Renal cortex interstitium (tissue), 15 donors: ENCODE measurements at places on chromosomes 12 and 14.

DNA sequence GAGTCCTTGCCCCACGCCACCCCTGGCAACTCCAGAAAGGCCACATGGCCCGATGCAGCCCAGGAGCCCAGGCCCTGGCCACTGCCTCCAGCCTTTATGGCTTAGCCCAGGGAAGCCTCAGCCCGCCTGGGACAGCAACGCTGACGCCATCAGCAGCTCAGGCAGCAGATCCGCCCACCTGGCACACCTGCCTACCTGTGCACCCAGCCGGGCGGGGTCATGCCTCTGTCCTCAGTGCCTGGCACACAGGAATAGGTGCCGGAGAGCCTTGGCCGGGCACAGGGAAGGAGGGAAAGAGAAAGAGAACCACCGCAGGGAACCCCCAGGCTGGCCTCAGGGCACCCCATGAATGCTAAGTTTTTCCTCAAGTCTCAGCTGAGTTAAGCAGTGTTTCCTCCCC, 21.1 kb downstream of the BEGAIN start:
- no peak for DNase-seq

DNA sequence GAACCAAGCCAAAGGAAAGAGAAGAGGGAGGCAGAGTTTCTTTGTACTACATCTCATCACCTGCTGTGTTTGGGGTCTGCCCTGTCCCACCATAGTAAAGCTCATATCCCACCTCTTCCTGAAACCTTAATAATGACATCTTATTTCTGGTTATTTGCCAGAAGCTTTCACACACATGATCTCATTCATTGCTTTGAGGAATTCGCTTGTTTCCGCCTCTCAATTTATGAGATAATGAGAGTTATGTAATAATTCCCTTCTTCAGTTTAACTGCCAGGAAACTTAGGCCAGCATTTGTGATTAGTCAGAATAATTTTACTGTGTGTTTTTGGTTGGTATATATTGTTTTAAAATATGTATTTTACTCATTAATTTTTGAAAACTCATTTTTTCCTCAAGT, 205.2 kb downstream of the CACNA1C start:
- no peak for DNase-seq

GRCh38 chr12:55720071-55720564, at the start of gene RDH5:
RDH5 (plus strand) TSS chr12:55720393; CDS start chr12:55721185, 792 bp downstream.
- no peak for DNase-seq

DNA sequence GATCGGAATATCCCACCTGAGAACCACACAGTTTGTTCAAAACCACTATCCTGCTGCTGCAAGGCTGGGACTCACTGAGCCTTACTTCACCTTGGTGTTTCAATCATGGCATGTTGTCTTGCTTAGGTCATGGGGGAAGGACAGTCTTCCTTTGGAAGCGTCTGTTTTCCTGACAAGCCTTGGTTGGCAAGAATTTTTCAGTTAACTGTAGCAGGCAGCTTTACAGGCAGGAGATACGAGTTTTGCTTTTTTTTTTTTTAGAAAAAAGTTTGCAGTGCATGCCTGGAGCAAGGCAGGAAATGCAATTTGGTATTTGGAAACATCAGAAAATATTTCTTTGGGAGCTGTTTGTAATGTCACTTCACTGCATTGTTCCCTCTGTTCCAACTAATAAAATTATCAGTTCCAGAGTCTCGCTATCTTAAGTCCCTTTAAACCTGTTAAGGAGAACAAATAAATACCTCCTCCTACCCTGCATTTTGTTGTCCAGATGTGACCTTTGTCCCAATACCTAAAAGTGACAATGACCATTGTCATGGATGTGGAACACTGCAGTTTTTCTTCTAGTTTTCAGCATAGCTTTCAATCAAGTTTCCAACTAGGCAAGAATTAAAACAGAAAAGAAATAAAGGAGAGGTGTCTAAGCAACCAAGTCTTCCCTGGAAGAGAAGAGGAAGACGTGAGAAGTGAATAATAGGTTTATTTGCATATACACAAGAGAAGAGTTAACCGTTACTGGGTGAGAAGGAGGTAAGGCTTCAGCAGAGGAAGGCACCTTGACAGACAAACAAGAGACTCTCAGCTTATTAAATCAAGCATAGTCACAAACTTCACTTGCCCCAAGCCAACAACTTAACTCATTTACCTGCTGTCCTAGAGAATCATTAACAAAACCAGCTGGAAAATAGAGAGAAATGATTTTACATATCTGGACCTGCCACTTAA, 71.4 kb upstream of the ACTN1 start:
- DNase-seq = no peak

DNA sequence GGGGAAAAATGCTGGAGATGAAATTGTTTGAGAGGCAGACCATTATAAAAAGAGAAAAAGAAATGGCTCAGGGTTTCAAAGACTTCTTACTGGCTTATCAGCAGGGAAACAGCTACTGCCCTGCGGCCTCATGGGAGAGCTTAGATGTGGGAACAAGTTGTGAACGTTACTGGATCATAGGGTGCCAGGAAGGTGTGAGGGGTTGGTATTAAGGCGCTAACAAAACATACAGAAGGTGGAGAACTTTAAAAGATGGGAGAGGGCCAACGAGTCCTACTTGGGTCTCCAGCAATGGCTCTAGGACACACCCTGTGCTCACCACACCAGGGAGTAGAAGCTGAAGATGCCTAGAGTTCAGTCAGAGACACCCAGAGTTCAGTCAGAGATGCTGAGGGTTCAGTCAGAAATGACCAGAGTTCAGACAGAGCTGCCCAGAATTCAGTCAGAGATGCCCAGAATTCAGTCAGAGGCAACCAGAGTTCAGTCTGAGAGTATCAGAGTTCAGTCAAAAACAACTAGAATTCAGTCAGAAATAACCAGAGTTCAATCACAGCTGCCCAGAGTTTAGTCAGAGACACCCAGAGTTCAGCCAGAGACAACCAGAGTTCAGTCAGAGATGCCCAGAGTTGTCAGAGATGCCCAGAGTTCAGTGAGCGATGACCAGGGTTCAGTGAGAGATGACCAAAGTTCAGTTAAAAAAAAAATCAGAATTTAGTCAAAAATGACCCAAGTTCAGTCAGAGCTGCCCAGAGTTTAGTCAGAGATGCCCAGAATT, 1103.6 kb downstream of the BCL11B start:
- DNase-seq = no peak

- DNase-seq = no peak
Measured at GRCh38 chr12:55845785-55846496, 3.2 kb upstream of the MMP19 start.
